Activated B cell treated with CpG ODN at 0.5 μM for 24 hours (primary cell): ENCODE measurements at places on chromosomes 2 and 18. TPM values are rescaled to one million over a fixed set of nuclear protein-coding genes. Genes with fewer than 3 reads are reported as not detected.

GRCh38 chr2:41791523-41791922 lies 256.3 kb upstream of the PKDCC start:
- DNase-seq = no peak

- no peak for DNase-seq
Observed at GRCh38 chr2:36420569-36421181, 65.1 kb downstream of the CRIM1 start.

DNA sequence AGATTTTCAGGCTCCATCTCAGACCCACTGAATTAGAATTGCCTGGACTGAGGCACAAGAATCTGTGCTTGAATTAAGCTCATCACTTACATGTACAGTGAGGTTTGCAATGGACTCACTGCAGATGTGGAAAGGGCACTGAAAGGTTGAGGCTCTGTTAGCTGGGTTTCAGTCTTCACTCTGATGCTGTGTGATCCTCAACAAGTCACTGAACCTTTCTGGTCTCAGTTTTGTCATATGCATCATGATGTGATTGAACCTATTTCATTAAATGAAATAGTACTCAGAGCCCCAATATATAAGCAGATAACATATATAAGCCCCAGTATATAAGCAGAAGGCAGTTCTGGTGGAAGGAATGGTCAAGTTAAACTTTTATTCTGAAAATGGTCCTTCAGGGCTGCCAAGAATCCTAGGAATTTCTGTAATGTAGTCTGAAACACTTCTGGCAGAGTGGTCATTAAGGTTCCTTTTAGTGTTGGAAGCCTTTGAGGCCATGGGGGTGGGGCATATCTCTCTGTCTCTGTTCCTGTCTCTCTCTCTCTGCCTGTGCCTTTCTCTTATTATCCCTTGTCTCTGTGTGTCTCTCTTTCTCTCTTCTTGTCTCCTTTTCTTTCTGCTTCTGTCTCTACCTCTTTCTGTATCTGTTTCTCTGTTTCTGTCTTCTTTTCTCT lies 110.4 kb downstream of the ADCYAP1 start:
- no peak for DNase-seq

- no peak for DNase-seq
Observed at GRCh38 chr18:50273203-50274043, 7.1 kb upstream of the CFAP53 start.

GRCh38 chr2:104043864-104044263 lies 810.1 kb upstream of the POU3F3 start:
- no peak for DNase-seq

GRCh38 chr2:116718451-116718850 lies 1096.0 kb upstream of the DDX18 start:
- no peak for DNase-seq

DNA sequence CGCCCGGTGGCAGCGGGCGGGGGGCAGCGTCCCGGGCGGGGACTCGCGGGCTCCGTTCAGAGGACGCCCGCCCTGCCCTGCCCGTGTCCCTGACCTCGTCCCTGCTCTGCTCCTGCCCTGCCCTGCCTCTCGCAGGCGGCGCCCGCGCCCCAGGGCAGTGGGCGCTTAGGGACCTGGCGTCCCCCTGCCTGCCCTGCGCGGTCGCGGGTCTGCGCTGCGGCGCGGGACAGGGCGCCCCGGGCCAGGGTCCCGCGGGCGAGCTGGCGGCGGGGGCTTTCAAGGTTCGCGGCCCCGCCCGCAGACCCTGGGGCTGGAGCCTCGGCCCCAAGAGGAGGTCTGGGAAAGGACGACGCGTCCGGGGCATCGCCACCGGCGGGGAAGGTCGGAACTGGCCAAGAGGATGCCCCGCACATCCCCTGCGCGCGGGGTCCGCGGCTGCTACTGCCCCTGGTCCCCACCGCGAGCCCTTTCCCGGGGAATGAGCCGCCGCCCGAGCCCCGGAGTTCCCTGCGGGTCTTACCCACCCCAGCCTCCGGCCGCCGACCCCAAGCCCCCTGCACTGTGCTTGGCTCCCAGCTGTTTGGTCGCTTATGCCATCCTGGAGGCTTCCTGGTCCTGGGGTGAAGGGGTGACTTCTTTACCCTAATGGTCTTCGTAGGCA lies 679 bp downstream of the RNF144A start:
- DNase-seq = peak; percentile 26

GRCh38 chr2:139518321-139518720 lies 738.1 kb upstream of the NXPH2 start:
- DNase-seq = no peak

- no peak for DNase-seq
Observed at GRCh38 chr2:20970068-20970467, 73.8 kb downstream of the APOB start.

DNA sequence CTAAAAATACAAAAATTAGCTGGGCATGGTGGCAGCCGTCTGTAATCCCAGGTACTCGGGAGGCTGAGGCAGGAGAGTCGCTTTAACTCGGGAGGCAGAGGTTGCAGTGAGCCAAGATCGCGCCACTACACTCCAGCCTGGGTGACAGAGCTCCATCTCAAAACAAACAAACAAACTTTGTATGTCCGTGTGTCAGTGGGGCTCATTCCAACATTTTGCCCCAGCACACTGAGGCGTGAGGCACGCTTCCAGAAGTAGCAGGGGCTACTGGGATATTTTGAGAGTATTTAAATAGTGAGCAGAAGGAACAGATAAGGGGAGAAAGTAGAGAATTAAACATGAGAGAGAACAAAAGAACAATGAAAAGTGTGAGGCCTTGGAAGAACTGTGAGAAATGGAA lies 83.3 kb upstream of the TANK start:
- no peak for DNase-seq

Gene LCT
- not detected in 2 replicates for total RNA-seq

DNA sequence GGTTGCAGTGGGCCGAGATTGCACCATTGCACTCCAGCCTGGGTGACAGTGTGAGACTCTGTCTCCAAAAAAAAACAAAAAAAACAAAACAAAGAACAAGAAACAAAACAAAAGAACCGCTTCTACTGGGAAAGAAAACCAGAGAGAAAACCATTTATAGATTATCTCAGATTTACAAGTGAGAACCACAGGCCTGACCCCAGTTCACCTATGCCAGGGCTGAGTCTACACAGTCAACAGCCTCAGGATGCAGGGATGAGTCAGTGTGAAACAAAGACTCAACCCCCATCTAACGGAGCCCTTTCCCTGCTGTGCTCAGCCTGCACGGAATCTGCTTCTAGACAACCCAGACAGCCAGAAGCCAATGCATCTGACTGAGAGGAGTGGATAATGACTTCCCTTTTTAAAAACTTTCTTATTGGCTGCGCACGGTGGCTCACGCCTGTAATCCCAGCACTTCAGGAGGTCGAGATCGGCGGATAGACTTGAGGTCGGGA lies 25.5 kb upstream of the YWHAQ start:
- DNase-seq = no peak

Gene OTOF
- total RNA-seq = not detected in 2 replicates

Gene CEBPZOS
- total RNA-seq = 29.2 and 35.5 TPM in 2 replicates

DNA sequence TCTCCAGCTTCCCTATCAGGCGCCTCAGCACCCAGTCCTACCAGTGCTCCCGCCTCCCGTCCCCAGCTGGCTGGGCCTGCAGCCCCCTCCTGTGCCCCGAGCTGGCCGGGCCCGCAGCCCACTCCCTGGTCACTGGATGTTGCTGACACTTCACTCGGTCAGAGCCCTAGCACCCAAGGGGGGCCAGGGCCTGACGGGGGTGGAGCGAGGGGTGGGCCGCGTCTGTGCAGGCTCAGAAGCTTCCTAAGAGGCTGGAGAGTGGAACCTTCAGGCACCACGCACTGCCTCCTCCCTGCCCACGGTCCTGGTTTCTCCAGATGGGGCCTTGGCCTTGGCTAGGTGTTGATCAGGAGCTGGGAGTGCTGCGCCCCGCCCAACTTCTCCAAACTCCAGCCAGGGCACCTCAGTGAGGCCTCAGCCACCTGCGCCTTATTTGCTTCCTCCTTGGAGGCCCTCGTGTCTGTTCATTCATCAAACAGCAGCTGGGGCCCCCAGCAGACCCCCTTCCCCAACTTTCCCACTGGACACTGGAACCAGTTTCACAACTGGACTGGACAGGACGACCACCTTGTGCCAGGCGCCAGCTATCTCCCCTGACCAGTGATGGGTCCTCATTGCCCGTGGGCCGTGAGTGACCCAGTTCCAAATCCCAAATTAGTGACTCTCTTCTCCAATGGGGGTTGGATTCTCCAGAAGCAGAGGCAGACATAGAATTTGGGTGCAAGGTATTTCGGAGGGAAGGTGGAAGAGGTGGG lies 16.7 kb downstream of the CAPN10 start:
- DNase-seq = no peak

DNA sequence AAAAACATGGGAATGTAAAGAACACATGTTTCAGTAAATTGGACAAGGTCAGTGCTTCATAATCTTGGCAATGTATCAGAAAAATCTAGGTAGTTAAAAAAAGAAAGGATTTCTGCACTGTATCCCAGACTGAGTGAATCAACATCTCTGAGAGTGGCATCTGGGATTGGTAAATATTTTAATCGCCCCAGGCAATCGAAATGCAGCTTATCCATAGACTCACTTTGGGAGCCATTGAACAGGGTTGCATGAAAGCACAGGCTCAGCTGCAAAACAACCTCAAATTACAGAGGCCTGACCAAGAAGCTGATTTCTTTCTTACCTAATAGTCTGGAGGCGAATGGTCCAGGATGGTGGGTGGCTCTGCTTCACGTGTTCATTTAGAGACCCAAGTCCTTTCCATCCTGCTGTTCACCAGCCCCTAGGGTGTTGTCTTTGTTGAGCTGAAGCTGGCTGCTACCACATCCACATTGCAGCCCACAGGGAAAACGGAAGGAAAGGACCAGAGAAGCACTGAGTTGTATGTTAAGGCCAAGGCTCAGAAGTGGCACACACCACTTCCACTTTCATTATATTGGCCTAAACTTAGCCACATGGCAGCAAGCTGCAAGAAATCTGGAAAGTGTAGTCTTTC lies 59.0 kb downstream of the MOGAT1 start:
- DNase-seq = no peak

- DNase-seq = no peak
Observed at GRCh38 chr2:141778315-141778835, 352.4 kb downstream of the LRP1B start.

Gene FAM237A
- not detected in 2 replicates for total RNA-seq
